ENCODE measurements at places on chromosomes 11 and 22.

DNA sequence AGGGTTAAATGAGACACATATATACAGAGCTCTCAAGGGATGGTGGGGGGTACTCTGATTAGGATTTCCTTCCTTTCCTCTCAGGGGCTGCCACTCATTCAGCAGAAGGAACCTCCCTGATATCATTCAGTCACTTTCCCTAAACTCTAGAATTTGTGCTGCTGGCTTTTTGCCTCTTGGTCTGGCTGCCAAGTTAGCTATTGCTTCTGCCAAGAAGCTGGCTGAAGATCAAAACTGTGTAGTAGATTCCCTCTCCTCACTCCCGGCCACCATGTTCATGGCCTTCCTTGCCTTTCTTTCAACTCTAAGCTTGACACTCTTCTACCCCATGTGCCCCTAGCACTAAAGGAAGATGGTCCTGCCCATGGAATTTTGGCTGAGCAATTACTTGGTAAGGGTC is 18.7 kb downstream of the SLC6A5 start:
- no peak for DNase-seq

DNA sequence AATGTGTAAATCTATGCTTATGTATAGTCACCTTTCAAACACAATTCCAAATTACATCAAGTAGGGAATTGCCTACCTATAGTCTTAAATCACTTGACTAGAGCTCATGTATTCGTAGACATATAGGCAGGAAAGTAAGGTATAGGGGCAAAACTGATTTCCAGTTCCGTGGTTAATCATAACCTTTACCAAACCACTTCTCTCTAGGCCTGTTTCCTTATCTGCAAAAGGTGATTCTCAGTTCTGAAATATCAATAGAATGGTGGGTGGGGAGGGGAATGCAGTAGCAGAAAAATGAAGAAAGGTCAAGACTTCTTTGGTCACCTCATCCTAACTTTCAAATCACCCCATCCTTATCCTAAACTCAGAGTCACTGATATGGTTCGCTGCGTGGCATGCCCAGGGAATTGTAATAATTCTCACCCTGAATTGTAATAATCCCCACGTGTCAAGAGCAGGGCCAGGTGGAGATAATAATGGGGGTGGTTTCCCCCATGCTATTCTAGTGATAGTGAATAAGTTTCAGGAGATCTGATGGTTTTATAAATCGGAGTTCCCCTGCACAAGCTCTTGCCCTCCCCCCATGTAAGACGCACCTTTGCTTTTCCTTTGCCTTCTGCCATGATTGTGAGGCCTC is 1.9 kb upstream of the ANO5 start:
- no peak for DNase-seq

- DNase-seq = no peak
These were observed 15.3 kb upstream of the MICAL2 start for GRCh38 chr11:12094872-12095800.

DNA sequence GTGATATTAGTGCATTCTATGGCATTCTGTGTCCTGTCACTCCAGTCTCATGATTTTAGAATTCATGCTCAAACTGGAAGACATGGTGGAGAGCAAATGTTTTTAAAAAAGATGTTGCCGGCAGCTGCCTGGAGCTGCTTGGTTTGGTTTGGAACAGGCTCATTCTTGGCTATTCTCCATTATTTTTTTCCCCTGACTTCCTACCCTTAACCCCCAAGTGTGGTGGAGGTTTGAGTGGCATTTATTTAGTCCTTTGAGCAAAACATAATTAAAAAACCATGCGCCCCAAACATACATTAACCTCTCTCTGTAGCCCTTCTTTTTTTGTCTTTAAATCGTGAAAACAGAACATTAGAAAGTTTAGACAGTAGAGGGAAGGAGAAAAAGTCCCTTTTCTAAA is 94.7 kb downstream of the LDLRAD3 start:
- DNase-seq = no peak

- no peak for DNase-seq
These were observed 12.7 kb upstream of the POLD3 start for GRCh38 chr11:74579577-74580270.

DNA sequence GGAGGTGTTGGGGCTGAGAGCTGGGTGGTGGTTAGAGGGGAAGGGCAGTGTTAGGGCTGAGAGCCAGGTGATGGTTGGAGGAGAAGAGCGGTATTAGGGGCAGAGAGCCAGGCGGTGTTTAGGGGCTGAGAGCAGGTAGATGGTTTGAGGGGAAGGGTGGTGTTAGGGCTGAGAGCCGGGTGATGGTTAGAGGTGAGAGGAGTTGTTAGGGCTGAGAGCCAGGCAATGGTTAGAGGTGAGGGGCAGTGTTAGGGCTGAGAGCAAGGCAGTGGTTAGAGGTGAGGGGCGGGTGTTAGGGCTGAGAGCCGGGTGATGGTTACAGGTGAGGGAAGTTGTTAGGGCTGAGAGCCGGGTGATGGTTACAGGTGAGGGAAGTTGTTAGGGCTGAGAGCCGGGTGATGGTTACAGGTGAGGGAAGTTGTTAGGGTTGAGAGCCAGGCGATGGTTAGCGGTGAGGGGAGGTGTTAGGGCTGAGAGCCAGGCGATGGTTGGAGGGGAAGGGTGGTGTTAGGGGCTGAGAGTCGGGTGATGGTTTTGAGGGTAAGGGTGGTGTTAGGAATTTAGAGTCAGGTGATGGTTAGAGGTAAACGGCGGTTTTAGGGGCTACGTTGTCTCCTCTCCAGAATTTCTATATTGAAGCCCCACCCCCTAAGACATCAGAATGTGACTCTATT is 230.0 kb upstream of the TBCEL start:
- DNase-seq = no peak

DNA sequence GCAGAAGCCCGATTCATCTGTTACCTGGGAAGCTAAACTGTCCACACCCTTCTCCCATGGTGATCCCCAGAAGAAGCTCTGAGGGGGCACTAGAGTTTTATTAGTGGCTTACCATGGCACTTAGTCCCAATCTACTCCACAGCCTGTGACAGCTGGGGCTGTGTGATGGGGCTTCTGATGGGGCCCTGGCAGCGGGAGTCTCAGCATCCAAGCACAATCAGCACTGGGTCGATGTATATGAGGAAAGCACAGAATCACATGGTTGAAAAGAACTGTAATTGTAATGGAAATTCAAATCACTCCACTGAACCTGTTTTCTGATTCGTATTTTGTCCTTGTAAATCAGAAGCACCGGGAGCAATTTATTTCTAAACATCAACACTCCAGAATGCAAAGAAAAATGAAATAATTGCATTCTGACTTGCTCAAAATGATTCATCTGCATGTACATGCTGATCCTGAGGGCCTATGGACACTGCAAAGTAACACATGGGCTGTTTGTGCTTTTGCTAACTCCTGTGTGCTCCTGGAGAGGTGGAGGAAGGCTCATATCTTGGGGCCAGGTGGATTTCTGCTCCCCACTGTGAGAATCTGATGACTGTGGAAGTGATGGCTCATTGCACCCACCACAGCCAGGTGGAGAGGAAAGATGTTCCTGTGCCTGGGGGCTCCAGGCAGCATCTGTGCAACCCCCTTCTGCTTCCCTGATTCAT is 203.0 kb downstream of the KIRREL3 start:
- DNase-seq = no peak

DNA sequence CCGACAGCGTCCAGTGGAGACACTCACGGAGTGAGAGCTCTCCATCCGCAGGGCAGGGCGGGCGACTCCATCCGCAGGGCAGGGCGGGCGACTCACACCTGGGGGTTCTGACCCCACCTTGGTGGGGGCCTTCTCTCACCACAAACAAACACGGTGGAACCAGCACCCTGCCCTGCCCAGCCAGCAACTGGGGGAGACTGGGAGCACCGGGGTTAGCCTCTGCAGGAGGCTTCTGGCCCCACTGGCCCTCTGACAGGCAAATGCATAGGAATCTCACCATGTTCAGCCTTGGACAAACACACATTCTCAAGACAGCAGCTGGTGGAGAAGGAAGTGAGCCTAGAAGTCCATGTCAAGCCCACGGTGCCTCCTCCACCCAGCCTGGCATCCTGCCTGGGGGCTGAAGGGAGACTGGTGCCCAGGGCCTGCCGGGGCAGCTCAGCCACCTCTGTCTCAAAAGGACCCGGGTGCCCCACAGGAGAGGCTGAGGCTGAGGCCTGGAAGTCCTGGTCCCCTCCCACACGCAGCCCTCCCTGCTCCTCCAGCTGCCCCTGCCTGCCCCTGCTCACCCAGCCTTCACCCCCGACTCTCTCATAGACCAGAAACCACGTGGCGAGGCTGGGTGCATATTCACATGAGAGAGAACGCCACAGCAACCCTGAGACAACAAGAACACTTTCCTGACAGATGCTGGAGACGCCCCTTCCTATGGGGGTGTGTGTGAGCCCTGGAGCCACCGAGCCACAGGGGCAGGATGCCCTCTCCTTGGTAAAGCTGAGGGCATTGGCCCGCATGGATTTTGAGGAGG is 98.4 kb upstream of the B3GAT1 start:
- DNase-seq = no peak

- DNase-seq = no peak
These were observed 271.7 kb downstream of the CTTN start for GRCh38 chr11:70669871-70670675.

GRCh38 chr11:117045956-117046355 is 52.3 kb downstream of the SIK3 start:
- DNase-seq = no peak

DNA sequence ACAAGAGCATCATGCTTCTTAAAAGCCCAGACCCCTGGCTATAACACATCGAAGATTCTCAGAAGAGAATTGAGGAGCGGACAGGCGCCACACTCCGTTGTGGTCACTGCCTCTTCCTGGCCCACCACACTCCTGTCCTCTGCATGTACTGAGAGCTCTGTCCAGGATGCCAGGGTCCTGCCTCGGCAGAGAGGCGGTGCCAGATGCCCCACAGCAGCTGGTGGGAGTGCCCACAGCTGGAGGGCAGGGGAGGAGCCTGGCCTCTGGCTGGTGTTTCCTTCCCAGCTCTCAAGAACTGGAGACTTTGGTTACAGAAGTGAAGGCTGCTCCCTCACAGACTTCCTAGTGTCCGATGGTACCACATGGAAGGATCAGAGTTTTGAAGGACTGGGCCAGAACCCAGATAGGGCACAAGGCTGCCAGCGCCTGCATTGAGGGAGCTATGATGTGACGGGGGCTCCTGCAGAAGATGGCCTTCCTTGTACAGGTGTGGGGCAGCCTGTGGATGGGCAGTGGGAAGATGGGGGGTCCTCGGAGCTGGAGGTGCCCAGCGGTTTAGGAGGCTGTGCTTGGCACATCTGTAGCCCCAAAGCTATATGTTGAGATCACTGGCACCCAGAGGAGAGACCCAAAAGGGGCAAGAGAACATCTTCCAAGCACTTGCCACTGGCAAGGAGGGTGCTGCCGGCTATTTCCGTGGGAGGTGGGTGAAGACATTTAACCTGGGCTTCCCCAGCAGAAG is 19.4 kb downstream of the RSPH14 start:
- DNase-seq = no peak

- DNase-seq = no peak
These were observed 62.2 kb downstream of the CLMP start for GRCh38 chr11:123132881-123133280.

GRCh38 chr11:9600166-9600565 is 26.7 kb downstream of the WEE1 start:
- DNase-seq = no peak

- DNase-seq = no peak
These were observed 8.5 kb downstream of the YPEL4 start for GRCh38 chr11:57641011-57641807.

DNA sequence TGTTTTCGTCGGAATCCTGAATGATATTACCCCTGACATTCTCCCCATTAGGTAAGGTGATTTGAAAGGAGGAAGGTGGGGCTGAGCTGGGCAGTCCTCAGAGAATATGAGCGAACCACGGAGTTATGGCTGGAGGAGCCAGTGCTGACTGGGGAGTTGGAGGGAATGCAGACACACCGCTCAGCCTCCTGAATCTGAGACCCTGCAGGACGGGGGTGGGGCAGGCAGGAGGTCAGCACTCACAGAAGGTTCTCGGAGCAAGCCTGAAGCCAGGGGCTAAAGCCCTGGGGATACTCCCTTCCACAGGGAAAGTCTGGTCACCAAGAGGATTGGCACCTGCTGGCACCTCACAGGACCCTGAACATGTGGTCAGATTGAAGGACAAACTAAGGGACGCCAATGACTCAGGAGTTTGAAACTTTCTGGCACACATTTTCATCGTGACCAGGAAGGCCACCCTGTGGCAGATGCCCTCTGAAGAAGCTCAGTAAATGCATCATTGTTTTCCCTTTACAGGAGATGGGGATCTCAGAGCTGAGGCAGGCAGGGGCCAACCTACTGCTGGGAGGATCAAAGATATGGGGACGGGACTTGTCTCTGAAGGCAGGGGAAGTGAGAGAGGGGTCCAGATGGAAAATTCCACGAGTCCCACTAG is 26.9 kb upstream of the FCHSD2 start:
- no peak for DNase-seq

DNA sequence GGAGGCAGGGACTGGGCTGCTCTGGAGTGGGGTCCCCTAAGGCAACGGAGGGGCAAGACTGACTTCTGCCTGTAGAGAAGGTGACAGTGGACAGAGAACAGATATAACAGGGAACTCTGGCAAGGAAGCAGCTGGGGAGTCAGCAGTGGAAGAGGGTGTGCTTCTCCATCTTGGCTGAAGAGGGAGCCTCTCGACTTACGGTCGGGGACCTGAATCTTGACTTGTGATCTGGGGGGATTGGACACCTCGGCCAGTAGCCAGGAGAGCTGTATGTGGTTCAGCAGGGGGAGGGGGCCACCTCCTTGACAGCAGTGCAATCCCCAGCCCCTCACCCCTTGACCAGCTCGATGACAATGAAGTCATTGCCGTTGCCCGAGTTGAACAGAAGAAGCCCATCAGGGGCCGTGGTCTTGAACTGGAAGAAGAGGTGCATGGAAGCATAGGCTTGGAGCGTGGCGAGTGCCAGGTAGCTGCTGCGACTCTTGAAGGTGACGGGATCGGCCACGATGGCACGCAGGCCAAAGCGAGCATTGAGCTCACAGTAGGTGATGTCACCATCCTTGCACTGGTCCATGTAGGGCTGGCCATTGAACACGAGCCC is 60.0 kb downstream of the SLC22A12 start:
- DNase-seq = no peak

DNA sequence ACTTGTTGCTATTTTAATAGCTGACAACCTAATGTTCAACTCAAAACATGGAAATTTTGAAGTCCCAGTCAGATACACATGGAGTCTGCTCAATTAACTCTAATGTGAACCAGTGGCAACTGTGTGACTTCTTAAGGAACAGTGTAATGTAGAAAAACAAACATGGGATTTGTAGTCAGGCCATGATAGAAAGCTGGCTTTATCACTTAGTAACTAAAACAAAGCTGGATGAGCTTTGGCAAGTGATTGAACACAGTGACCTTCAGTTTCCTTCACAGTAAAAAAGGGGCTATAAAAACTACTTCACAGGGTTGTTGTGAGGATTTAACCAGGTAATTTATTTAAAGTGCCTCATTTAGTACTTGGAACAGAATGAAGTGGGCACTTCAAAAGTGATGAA is 62.6 kb downstream of the PRCP start:
- no peak for DNase-seq

- DNase-seq = no peak
These were observed 69.2 kb upstream of the RRM1 start for GRCh38 chr11:4025248-4025966.

DNA sequence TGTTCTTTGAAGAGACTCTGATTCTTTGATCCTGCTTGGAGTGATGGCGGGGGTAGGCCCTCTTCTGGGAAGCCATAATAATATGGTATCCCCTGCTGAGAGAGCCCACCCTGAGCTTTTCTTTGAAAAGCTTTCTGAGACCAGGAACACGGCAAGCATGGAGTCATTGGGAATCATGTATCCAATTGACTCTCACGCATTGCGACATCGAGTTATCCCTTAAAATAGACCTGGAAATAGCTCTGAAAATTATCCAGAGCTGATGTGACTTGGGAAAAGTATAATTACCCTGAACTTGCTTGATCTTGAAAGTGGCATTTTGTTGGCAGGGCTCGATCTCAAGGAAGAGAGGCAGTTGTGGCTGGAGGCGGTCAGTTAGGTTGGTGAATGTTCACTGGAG is 36.8 kb upstream of the MPEG1 start:
- DNase-seq = no peak
